Activated CD4-positive, alpha-beta memory T cell treated with anti-CD3 and anti-CD28 coated beads for 36 hours (primary cell): ENCODE measurements at places on chromosomes 7 and 10.

GRCh38 chr10:127193125-127193524 lies 3.3 kb downstream of the INSYN2A start:
- no peak for DNase-seq

DNA sequence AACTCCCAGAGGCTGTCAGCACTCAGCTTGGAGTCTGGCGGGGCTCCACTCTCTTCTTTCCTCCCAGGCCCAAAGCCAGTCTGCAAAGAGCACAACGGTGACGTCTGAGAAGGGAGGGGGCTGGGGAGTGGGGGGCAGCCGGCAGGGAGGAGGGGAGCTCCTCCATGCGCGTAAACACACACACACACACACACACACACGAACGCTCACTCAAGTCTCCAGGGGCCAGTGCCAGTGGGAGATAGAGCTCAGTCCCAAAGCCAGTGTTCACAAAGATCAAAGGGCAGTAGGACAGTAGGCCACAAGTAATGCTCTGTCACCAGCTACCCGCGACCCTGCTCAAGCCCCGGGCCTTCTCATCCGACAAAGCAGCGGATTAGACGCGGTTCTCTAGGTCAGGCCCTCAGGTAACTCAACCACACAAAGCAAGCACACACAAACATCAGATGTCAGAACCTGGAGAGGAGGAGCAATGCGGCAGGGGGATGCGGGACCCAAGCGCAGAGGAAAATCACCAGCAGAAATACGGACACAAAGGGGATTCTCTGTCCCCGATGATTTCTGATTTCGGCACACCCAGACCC lies 19.9 kb downstream of the TCAF1 start:
- DNase-seq: no peak

DNA sequence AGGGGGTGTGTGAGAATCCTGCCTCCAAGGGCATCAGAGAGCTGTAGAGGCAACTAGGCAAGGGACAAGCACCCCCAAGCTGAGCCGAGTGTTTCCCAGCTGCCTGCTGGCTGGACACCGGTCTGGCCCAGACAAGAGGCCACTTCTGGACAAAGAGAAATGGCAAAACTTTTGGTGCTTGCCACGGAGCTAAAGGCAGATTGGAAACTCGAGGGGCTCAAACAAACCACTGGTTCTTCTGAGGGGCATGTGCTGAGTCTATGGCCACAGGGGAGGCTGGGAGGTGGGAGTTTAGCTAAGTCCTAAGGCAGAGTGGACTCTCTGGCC lies 66.5 kb upstream of the INPP5A start:
- no peak for DNase-seq

DNA sequence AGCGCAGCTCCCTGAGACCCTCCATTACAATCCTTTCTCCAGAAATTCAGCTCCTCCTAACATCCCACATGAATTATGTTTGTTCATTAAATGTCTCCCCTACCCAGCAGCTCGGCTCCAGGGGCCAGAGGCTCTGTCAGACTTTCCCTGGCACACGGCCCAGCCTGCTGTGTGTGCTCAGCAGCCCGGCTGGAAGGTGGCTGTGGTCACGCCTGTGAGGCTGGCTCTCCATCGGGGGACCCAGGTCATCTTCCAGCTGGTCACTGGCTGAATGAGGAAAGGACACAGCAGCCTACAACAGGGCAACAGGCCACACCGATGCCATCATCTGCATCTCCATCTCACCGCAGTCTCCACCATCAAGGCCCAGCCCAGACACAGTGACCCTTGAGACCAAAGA lies 219.8 kb downstream of the MAD1L1 start:
- no peak for DNase-seq
